NCI-H1694 (cell line): ENCODE measurements at places on chromosomes 7 and 10.

DNA sequence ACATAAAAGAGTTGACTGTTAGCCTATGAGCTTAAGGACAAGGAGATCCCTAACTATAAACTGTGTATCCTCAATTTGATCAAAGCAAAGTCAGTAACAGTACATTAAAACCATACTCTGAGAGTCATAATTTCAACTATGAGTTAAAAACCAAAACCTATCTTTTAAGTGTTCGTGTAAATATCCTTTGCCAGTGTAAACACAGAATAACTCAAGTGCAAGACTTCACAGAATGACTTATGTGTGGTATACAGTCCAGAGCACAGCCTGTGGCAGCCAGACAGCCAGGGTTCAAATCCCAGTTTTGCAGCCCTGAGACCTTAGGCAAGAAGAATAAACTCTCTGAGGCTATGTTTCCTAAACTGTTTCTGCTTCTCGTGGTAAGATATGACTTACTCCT lies 30.3 kb upstream of the NEBL start:
- DNase-seq, result no peak

DNA sequence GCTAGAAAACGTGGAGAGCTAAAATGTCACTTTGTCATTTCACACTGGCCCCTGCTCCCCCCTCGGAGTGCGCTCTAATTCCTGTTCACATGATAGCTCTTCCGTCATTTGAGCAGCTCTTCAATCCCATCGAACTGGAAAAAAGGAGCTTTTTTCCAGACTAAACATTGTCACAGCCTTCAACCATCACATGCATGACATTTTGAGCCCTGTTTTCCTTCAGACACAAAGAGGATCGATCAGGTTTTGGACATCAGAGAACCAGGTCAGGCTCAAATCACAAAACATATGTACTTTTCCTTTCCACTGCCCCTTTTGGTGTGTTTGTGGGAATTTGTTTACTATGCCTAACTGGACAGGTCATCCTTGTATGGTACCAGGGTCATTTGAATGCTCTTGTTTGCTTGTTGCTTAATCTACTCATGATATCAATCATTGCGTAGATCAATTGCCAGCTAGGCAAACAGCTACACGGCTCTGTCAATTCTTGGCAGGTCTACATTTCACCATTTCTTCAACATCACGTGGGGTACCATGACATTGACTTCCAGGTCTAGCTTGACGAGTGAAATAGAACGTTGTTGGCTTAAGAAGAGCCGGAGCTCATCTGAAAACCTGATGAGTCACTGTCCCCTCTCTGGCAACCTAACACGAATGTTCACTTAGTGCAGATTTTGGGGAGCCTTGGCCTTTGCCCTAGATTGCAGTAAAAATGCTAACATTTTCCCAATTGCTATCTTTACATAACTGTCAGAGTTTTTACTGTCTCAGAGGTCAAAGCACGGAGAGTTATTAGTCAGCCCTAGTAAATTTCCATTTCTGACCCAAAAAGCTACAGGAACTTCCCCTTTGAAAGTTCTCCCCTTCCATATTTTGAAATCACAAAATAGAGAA lies 87.3 kb downstream of the LYZL2 start:
- DNase-seq, result no peak

DNA sequence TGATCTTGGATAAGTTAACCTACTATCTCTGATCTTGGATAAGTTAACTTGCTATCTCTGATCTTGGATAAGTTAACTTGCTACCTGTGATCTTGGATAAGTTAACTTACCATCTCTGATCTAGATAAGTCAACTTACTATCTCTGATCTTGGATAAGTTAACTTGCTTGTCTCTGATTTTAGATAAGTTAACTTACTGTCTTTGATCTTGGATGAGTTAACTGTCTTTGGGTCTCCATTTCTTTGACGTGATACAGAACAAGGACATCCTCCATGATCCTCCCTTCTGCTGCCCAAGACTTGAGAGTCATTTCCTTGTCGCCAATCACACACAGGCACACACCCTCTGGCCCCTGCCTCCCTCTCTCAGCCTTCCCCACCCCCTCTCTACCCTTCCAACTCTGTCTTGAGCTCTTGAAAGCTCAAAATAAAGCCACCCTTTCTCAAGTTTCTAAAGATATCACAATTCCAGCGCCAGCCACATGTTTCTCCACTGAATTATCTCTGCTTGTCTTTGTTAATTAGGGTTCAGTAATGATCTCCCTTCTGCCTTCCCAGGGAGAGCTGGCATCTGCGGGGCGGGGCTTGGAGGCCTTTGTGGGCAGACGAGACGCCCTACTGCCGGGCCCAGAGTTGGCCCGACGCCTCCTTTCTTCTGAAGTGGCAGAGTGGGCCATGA lies 85.1 kb upstream of the GTF2I start:
- DNase-seq, result peak; percentile 72

DNA sequence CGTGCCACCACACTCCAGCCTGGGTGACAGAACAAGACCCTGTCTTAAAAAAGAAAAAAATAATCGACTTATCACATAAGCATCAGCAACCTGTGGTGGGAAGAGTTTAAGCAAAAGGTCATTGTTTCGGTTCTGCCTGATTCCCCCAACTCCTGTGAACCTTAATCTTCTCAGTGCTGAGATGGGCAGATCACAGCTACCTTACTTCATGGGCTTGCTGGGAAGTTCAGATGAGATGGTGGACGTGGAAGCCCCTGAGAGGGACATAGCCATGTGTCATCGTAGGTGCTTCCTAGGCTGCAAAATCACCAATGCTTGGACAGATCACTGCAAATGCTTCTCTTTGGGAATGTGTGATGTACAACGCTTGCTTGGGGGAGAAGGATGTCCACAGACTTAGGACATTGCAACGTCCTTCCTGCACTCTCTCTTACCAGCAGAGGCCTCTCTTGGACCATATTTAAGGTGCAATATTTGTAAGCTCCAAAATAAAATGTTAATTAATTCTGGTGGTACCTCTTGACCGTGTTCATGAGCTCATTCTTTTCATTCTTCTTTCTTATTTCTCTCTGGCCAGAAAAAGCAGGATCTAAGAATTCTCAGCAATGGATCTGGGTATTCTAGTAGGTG lies 8.6 kb downstream of the GJD4 start:
- no peak for DNase-seq

DNA sequence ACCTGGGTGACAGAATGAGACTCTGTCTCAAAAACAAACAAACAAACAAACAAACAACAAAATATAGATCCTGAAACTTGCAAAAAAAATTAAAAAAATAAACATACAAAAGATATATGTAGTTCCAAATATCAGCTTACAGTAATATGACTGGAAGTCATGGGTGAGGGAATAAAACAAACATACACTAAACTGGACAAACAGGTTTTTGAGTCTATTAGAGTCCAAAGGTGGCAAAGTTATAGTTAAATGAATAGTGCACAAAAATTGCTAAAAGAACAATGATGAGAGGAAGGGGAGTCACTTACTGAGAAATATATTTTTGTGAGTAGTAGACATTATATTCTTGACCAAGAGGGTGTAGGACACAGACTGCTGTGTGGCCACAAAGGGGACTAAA lies 16.7 kb upstream of the RSBN1L start:
- no peak for DNase-seq

- DNase-seq, result no peak
Observed at GRCh38 chr10:77713521-77714280, 76.1 kb upstream of the KCNMA1 start.

- no peak for DNase-seq
Observed at GRCh38 chr7:96021568-96021967, 249.2 kb downstream of the DYNC1I1 start.

- DNase-seq, result no peak
Observed at GRCh38 chr10:3780021-3780770, 4.8 kb downstream of the KLF6 start.

DNA sequence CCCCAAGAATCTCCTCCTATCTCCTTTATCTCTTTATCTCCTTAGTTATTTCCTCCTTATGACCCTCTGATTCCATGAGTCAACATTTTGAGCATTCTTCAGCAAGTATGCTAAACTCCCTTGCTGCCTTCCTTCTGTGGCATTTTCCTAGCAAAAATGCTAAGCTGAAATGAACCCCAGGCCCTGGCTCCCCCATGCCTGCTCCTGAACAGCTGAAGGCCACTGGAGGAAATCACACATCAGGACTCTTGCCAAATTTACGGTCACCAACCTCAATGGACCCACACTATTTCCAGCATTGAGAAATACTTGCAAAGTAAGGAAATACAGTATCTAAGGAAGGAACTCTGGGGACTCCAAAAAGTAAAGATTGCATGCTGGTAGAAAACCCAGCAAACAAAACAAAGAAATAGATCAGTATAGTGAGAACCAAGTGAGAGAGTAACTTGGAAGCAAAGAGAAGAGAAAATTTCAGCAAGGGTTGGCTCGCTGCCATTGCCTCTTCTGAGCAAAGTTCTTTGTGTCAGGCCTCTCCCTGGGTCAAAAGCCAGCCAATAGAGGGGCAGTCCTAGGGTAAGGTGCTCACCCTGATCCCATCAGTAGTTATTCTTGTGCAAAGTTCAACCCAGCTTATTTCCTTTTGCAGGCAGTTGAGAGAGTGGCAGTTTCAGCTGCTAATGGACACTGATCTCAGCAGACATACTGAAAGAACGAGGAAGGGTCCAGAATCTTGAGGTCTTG lies 5.1 kb upstream of the PLEKHS1 start:
- no peak for DNase-seq
